Skeletal muscle cell (primary cell): ENCODE measurements at places on chromosomes 3 and 15.

DNA sequence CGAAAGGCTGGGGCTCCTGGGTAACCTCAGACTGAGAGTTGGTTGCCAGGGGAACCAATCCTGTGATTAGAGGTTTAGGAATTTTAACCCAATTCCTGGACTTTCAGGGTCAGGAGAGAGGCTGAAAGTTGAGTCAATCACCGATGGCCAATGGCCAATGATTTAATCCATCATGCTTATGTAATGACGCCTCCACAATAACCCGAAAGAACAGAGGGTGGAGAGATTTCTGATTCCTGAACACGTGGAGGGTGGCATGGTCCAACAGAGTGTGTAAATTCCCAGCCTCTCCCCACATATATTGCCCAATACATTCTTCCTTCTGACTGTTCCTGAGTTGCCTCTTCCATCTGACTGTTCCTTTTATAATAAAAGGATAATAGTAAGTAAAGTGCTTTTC is 137.2 kb upstream of the CBLB start:
- peak; percentile 91 for DNase-seq

DNA sequence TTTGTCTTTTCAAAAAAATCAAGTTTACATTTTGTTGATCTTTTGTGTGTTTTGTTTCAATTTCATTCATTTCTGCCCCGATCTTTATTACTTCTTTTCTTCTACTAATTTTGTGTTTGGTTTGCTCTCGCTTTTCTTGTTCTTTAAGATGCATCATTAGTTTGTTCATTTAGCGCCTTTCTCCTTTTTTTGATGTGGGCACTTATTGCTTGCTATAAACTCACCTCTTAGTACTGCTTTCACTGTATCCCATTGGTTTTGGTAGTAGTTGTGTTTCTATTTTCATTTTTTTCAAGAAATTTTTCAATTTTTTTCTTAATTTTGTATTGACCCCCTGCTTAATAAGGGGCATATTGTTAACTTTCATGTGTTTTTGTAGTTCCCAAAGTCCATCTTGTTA is 34.4 kb downstream of the PRKCI start:
- no peak for DNase-seq

DNA sequence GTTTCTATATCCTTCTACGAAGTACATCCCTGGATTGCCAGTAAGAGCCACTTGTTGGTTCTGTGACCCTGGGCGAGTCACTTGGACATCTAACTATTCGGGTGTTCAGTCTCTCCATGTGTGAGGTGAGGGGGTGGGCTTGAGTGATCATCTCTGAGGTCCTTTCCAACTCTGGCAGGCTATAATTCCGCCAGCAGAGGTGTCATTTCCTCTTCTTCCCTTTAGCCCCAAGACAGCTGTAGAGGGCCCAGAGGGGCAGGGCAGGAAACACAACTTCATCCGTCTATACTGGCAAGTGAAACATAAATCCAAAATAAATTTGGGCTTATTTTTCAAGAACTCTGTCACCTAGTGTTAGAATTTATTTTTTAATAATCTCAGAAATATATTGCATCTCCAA is 38.1 kb downstream of the C2CD4A start:
- no peak for DNase-seq

DNA sequence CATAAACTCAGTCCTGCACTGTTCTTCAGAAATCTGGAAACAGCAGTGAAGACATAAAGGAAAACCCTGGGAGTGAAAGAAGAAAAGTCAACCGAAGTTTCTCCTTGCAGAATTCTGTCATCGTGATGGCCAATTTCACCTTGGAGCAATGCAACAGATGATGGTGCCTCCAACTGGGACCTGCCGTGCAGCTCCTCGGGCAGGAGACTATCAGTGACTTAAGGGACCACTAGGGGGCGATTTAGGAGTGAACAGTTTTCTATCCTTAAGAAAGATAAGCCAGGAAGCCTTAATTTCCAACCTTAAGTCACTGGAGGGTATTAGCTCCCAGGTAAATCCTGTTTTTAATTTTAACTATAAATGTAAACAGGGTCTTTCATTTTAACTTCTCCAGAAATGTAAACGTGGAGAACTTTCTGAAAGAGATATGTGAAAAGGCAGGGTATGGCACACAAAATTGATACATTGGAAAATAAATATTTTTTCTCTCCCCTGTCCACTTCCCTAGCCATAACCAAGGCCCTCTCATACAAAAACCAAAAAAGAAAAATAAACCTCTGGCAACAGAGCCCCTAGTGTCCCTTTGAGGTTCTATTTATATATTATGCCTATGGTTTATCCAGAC is 116.3 kb downstream of the PDZRN3 start:
- no peak for DNase-seq

DNA sequence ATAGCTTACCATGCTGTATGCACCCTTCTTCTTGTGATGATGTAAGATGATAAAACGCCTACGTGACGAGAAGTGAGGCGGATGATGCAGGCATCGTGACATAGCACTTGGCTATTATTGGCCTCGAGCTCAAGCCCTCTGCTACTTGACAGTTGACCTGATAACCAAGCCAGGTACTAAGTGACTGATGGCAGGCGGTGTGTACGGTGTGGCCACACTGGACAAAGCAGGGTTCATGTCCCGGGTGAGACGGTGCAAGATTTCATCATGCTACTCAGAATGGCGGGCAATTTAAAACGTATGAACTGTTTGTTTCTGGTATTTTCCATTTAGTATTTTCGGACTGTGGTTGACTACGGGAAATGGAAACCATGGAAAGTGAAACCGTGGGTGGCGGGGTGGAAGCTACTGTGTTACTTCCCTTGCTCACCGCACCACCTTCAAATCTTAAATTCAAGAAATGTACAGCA is 57.7 kb downstream of the SLC12A8 start:
- no peak for DNase-seq

GRCh38 chr3:125006291-125006731 is 49.5 kb downstream of the HEG1 start:
- no peak for DNase-seq

GRCh38 chr3:56994391-56994790 is 66.1 kb upstream of the SPATA12 start:
- no peak for DNase-seq

GRCh38 chr15:62626903-62627302 is 415.6 kb upstream of the TPM1 start:
- DNase-seq = no peak

DNA sequence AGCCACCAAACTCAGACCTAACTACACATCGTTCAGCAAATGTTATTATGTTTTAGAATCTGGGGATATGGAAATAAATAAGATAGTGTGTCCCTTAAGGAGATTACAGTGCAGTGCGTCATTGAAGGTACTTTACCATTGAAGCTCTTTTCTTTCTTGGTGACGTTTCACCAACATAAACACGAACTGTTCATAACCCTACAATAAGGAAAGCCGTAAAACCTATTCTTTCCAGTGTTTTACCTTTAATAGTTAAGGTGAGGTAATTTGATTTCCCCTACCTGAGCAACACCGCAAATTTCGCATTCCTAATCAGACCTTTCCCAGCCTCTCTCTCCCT is 826 bp downstream of the CCDC66 start:
- no peak for DNase-seq

- DNase-seq = peak; percentile 98
Measured at GRCh38 chr3:16130066-16130465, 44.4 kb upstream of the GALNT15 start.

GRCh38 chr3:37605572-37606153 is 256.0 kb upstream of the CTDSPL start:
- no peak for DNase-seq

- peak; percentile 82 for DNase-seq
Measured at GRCh38 chr3:46097691-46098241, 70.5 kb upstream of the XCR1 start.

GRCh38 chr3:81072591-81072990 is 688.9 kb downstream of the GBE1 start:
- no peak for DNase-seq

DNA sequence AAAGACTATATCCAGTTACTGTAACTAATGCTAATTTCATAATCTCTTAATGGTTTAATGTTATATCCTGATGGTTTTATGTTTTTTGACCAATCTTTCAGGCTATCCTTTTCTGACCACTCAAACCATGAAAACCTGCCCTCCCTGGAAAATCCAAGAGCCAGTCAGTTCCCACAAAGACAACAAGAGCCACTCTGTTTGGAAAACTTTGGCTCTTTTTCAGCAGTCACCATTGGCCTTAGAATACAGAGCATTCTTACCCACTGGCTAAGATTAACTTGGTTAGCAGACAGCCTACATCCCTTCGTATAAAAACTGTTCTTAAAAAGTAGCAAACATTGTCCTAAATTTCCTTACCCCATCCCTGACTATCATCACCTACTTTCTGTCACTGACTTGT is 32.9 kb downstream of the ALCAM start:
- DNase-seq = no peak

GRCh38 chr3:30245858-30246622 is 360.4 kb upstream of the TGFBR2 start:
- no peak for DNase-seq

DNA sequence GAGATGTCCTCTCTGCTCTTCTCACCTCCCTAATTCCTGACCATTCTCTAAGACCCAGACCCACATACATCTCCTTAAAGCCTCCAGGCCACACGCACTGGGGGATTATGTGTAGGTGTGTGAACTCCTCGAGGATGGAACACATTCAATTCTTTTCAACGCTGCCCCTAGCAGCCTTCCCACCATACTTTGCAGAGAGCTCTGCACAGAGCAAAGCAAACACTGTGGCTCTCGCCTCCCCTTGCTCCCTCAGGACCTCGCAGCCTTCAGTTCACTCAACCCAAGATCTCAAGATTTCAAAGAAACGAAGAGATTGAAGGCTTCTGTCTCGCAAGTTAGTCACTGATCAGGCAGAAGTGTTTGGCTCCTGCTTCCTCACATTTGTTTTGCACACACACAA is 6.0 kb downstream of the ACTC1 start:
- no peak for DNase-seq

DNA sequence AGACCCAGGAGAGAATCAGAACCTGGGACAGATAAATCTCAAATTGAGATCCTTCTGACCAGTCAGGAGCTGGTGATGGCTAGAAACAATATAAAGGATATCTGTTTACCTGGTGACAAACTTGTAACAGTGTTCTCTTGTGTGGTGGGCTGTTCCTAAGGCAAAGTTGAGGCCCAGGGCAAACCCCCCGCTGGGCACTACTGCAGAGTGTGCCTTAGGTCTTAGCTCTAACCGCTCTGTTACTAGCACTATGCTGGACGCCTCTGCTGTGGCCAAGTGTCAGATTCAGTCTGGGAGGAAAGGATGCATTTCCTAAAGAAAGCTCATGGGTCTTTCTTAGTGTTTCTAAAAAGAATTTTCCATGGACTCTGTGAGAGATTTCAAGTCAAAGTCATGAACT is 146.5 kb upstream of the MEIS2 start:
- DNase-seq = no peak

- DNase-seq = peak; percentile 62
Measured at GRCh38 chr15:64010719-64011118, 35.6 kb downstream of the DAPK2 start.

- no peak for DNase-seq
Measured at GRCh38 chr3:120457827-120458226, 7.0 kb upstream of the FSTL1 start.

- DNase-seq = no peak
Measured at GRCh38 chr3:184748219-184749135, 36.6 kb upstream of the MAGEF1 start.

DNA sequence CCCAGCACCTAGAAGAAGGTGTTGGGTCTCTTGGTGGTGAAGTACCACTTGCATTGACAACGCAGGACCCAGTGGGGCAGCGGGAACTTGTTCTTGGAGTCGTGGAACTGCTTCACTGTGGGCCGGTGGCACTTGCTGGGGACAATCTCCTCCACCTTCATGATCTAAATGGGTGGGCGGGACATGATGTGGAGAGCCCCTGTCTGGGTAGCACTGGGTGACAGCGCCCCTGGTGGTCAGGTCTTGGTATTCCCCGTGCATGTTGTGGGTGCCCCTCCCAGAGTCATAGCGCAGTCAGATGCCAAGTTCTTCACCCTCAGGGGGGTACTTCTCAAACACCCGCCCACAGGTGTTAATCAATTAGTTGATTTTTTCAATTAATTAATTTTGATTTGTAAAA is 60.2 kb downstream of the AGBL1 start:
- no peak for DNase-seq

- DNase-seq = no peak
Measured at GRCh38 chr3:29493109-29493508, 212.2 kb downstream of the RBMS3 start.

GRCh38 chr3:59290358-59290757 is 240.5 kb upstream of the CFAP20DC start:
- DNase-seq = no peak

DNA sequence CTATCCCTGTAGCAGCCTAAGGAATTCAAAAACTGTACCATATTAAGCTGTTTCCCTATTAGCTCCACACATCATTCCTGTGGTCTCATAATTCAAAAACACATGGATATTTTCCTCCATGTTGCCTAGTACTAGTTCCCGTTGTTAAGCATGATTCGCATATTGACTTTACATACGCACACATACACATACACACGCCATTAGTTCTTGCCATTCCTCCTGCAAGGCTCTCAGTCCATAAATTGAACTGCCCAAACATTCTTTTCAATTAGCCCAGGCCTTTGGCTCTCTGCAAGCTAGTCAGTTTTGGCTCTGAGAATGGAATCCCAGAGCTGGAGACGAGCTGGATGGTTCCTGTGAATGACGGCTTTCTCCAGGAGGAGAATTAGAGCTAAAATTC is 57.2 kb upstream of the RAD18 start:
- no peak for DNase-seq

GRCh38 chr3:13025778-13026518 is 47.3 kb downstream of the IQSEC1 start:
- DNase-seq = no peak

DNA sequence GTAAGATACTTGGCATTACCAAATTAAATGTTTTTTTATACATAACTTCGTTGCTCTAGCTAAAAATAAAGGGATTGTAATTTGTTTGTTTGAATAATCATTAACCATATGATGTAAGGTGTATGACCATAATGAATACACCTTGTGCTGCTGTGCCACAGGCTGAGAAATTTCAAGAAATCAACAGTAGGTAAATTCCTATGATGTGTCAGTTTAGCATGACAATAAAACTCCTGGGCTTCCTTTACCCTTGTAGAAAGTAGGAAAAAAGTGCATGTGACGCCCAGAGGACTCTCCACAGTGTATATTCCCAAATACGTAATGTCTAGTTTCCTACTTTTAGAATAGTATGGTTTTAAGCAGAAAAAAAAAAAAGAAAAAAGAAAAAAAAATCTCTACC is 208.1 kb downstream of the SATB1 start:
- DNase-seq = no peak

DNA sequence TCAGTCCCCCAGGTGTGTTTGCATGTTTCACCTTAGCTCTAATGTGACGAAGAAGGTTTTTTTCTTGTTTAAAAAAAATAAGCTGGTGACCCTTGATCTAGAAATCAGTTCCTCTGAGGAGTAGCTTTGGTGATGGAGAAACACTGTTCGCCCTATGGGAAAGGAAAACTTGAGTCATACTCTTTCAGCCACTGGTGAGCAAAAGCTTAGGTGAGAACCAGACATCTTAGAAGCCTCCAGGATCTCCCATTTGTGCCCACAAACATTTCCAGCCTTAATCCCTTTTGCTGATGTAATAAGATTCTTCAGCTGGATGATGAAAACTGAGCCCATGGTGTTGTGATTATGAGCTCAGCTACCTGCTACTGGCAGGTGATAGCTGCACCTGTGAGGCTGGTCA is 37.8 kb downstream of the SLC27A2 start:
- no peak for DNase-seq

- DNase-seq = no peak
Measured at GRCh38 chr3:25153136-25153535, 274.9 kb upstream of the RARB start.

GRCh38 chr15:41020311-41020710 is 67.0 kb downstream of the CHAC1 start:
- DNase-seq = no peak
